ENCODE measurements at places on chromosomes 11 and 22. TPM values are rescaled to one million over a fixed set of nuclear protein-coding genes. Genes with fewer than 3 reads are reported as not detected.

DNA sequence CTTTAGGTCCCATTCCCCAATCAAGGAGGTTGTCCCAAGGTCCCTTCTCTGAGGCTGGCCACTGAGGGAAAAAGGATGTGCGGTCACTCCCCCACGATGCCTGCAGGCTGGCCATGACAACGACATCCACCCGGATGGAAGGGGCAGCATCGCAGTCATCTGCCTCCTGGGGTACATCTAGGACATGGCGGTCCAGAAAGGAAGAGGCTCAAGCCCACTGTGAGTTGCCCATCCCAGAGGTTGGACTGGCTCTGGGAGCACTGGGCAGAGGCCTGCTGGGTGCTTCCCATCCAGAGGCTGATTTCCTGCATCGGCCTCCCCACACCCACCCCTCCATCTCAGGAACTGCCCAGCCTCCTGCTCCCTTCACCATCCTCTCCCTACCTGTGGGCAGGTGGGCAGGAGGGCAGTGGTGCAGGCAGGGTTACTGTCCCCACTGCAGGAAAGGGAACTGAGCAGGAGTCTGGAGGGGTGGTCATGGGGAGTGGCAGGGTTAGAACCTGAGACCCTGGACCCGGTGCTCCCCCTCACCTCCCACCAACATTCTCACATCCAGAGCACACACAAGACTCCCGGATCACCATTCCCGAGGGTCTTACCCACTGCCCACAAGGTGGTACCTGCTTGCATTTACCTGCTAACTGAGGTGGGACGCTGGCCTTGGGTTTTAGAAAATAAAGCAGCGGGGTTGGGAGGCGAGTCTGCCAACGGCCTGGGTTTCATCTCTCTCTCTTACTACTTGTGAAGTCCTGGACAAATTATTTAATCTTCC is 4.4 kb downstream of the RCE1 start:
- H3K27me3 ChIP-seq: no peaks in the 10 kb centered on the region
- H3K4me1 ChIP-seq: peaks cover 14% of the 10 kb centered on the region
- DNase-seq: no peak
- H3K27ac ChIP-seq: no peak overlapping the region
- no peak overlapping the region for H3K4me3 ChIP-seq

GRCh38 chr11:7186190-7186589 is 65.5 kb upstream of the SYT9 start:
- no peak overlapping the region for H3K27ac ChIP-seq
- H3K27me3 ChIP-seq: no peaks in the 10 kb centered on the region
- no peaks in the 10 kb centered on the region for H3K4me1 ChIP-seq
- H3K4me3 ChIP-seq: no peak overlapping the region

DNA sequence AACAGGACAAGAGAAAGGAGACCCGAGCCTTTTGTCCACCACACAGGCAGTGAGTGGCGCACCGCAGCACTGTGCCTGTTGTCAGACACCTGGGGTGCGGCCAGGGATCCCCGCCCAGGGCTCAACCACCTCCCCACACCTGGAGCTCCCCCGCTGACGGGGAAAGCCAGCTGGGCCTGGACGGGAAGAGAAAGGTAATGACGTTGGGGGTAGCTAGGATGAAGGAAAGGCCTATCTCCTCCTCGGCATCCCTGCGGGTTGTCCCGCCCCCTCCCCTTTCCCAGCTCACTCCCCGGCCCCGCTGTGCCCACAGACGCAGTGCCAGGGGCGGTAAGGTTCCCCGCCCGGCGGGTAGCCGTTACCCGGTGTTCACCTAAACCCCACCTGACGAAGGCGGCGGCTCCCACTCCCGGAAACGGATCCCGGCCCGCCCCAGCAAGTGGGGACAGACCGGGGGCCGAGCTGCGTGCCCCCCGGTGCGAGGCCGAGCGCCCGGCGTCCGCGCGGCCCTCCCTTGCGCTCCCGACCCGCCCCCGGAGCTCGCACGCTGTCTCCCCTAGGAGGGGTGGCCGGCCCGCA is 495 bp downstream of the HYOU1 start:
- peak; percentile 16 for DNase-seq
- H3K4me1 ChIP-seq: peaks cover 18% of the 10 kb centered on the region
- H3K36me3 ChIP-seq: peaks cover 42% of the 10 kb centered on the region
- peak overlapping the region; percentile 89 for H3K4me3 ChIP-seq
- no peaks in the 10 kb centered on the region for H3K27me3 ChIP-seq
- peak overlapping the region; percentile 82 for H3K27ac ChIP-seq

C11orf97 gene
- total RNA-seq: not detected

All from muscle of leg (tissue), 16 donors.